ENCODE measurements at places on chromosomes 2 and 18. TPM values are rescaled to one million over a fixed set of nuclear protein-coding genes. Genes with fewer than 3 reads are reported as not detected.

The LIMS3 gene
- 1.7 TPM for total RNA-seq

The ICA1L gene
- total RNA-seq: 2.4 TPM

The RAX gene
- total RNA-seq: not detected

The NCKAP5 gene
- total RNA-seq: 0.79 TPM

The ZNF396 gene
- total RNA-seq: 2.0 TPM

The UPP2 gene
- not detected for total RNA-seq

The IFT172 gene
- total RNA-seq: 13.1 TPM

The GALNT13 gene
- 48.7 TPM for total RNA-seq

The UGT1A4 gene
- 0.39 TPM for total RNA-seq

The GALR1 gene
- total RNA-seq: not detected

The RGPD4 gene
- total RNA-seq: not detected

The CD226 gene
- under 0.01 TPM for total RNA-seq

The RFTN2 gene
- not detected for total RNA-seq

The PUS10 gene
- 4.6 TPM for total RNA-seq

The TTN gene
- under 0.01 TPM for total RNA-seq

The LRATD1 gene
- total RNA-seq: 6.5 TPM

The POTEI gene
- not detected for total RNA-seq

The UCN gene
- total RNA-seq: 0.22 TPM

The AMER3 gene
- not detected for total RNA-seq

The ANAPC1 gene
- 39.7 TPM for total RNA-seq

The HAAO gene
- total RNA-seq: 11.8 TPM

The RAPGEF4 gene
- total RNA-seq: 1.3 TPM

The POTEJ gene
- total RNA-seq: not detected

The COX5B gene
- total RNA-seq: 189 TPM

The DHRS9 gene
- not detected for total RNA-seq

Measured in placental epithelial cell (primary cell).